Stimulated activated CD4-positive, alpha-beta T cell treated with anti-CD3 and anti-CD28 coated beads, Interleukin-1b, Interleukin-23, amount 100 ng/mL, for 1 hour (primary cell): ENCODE measurements at places on chromosomes 12 and 14.

DNA sequence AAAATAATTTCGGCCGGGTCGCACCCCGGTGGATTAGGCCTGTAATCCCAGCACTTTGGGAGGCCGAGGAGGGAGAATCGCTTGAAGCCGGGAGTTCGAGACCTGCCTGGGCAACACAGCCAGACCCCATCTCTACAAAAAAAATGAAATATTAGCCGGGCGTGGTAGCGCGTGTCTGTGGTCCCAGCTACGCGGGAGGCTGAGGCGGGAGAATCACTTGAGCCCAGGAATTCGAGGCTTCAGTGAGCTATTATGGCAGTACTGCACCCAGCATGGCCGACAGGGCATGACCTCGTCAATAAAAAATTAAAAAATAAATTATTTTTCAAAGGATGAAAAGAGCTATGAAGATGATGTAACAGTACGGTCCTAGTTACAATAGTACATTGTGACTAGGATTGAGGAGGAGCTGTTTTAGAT, 523 bp downstream of the GTF2H3 start:
- DNase-seq = no peak

DNA sequence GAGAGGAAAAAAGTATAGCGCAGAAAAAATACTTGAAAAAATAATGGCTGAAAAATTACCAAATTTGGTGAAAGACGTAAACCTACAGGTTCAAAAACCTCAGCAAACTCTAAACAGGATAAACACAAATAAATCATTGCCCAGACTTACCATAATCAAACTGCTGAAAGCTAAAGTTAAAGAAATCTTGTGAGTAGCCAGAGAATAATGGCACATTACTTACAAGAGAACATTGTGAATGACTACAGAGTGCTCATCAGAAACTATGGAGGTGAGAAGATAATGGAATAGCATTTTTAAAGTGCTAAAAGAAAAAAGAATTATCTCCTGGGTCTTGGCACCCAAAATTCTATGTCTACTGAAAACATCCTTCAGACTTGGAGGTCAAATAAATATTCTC, 36.0 kb downstream of the ATF1 start:
- DNase-seq = no peak

GRCh38 chr14:79514700-79515099, 696.6 kb downstream of the DIO2 start:
- DNase-seq = no peak

DNA sequence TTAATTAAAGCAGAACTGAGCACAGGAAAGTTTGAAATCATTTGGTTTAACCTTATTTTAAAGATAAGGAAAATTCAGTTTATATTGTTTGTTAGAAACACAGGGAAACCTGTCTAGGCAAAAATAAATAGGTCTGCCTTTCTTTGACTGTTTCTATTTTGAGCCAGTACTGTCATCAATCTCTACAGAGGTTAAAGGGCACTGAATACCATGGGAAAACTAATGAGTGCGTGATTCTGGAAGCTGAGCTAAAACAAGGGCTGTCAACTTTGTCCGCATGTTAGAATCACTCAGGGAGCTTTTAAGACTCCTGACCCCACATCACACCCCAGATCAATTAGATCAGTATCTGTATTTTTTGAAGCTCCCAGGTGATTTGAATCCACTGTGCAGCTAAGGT, 38.8 kb downstream of the NOPCHAP1 start:
- no peak for DNase-seq

DNA sequence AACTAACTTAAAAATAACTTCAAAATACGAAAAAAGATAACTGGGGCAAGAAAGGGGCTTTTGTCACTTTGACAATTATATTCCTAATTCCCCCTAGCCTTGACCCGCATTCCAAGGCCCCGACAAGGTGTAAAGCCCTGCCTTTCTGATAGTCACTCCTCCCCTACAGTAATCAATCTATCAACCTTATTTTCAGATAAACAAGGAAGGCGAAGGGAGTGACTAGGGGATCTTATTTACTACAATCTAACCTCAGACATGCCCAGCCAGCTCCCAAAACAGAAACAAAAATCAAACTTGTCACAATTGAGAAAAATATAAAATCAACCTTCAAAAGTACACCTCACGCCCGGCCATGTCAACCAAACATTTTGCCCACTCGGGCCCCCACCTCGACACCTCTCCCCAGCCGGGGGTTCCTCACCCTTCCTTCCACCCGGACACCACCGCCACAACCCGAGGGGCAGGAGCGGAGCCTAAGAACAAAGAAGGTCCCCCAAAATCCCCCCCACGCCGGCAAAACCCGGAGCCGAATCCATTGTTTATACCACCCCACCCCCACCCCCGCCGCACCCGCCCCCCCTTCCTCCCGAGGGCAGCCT, 562 bp downstream of the ZFYVE1 start:
- DNase-seq = no peak

GRCh38 chr14:102047808-102048540, 38.9 kb downstream of the HSP90AA1 start:
- no peak for DNase-seq

DNA sequence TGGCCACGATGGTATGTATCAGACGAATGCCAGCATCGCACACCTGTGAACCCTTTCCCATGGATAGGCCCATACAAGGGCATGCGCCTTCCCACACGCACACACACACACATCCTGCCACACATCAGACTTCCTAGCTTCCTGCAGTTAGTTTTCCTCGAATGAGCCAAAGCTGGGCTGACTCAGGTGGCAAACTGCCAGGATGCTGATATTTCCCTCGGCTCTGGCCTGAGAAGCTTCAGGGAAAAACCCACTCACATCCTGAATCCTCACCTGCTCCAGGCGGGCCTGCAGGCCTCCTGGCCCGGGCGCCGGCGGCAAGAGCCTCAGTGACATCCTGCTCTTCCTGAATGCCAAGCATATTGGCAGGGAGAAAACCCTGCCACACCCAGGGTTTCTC, 22.4 kb downstream of the CALM1 start:
- no peak for DNase-seq

DNA sequence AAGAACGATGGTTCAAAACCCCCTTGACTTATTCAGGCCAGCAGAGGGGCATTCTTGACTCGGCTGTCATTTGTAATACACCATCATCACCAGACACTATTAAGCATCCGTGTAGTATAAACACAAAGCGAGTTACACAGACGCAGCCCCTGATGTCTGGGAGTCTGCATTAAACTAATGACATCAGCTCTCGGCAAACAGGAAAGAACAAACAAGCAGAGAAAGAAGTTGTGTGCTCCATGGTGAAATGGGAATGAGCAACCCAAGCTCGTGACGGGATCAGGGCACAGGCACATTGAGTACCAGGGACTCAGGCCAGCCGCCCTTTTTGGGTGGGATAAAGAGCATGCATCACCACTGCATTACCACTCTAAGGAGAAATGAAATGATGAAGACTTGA, 460.1 kb downstream of the MED13L start:
- no peak for DNase-seq

GRCh38 chr12:4780641-4781611, 60.7 kb downstream of the GALNT8 start:
- no peak for DNase-seq

GRCh38 chr14:76880449-76880848, 54.2 kb downstream of the LRRC74A start:
- DNase-seq = no peak

- no peak for DNase-seq
Measured at GRCh38 chr14:103313704-103314103, 20.3 kb upstream of the EIF5 start.

GRCh38 chr14:92704036-92704804, 44.2 kb downstream of the LGMN start:
- no peak for DNase-seq

GRCh38 chr12:101551362-101552114, 43.2 kb upstream of the MYBPC1 start:
- no peak for DNase-seq

- no peak for DNase-seq
Measured at GRCh38 chr12:59185295-59185694, 265.0 kb upstream of the LRIG3 start.

GRCh38 chr12:11827091-11828061, 177.9 kb downstream of the ETV6 start:
- DNase-seq = no peak

DNA sequence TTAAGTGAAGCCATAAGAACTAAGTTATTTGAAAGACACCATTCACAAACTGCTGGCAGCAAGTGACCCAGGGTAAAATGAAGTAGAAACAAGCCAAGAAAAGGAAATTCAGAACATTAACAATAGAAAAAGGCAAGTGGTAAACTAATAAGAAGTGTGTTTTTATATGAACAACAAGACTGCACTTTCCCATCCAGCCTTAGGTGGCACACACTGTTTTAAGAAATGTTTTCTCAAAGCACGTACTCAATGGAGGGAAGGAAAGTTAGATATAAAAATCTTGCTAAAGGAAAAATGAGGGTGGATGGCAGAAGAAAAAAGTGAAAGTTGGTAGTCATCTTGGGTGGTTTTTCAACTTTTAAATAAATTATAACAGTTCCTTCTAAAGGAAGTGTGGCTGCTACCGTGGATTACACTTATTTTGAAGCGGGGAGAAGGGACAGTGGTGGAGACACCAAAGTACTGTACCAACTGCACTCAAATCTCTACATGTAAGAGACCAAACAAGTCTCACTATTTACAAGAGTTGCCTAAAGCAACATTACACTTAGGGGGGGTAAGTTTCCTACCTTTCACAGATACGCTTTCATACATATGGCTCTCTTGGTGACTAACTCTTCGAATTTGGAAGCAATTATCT, 58.8 kb downstream of the SEL1L start:
- no peak for DNase-seq

DNA sequence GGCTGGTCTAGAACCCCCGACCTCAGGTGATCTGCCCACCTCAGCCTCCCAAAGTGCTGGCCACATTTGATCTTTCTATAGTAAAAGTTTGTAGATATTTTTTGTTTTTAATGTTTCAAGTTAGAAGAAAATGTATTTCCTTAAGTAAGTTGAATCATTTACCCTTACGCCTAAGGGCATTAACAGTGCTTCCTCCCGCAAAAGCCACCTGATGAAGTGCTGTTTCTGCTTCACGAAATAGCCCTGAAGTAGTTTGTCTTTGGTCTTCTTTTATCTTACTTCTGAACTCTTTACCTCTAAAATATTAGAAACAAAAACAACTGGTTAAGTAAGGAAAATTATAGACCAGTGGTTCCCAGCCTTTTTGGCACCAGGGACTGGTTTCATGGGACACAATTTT, 22.7 kb downstream of the PAWR start:
- no peak for DNase-seq

GRCh38 chr14:53055003-53055402, 98.1 kb downstream of the DDHD1 start:
- DNase-seq = no peak

- DNase-seq = no peak
Measured at GRCh38 chr12:92486443-92487137, 216.2 kb upstream of the PLEKHG7 start.

DNA sequence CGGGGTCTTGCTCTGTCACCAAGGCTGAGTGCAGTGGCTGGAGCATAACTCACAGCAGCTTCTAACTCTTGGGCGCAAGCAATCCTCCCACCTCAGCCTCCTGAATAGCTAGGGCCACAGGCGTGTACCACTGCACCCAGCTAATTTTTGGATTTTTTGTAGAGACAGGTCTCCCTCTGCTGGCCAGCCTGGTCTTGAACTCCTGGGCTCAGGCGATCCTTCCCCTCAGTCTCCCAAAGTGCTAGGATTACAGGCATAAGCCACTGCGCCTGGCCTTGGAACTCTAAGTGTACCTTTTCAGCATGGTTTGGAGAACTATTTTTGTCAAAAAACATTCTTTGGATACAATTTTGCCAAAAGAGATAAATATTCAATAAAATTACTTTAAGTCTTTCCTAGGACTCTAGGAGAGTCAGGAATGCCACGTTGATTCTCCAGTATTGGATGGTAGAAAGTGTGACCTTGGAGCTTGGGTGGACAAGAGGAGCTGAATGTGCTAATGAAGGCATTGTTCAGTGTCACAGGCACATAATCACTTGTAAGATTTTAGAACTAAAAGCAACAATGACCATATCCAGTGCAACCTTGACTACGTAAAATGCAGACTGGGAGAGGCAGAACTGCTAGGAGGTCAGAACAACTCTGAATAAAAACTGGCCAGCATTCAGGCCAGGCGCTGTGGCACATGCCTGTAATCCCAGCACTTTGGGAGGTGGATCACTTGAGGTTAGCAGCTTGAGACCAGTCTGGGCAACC, 2.8 kb downstream of the SRSF9 start:
- DNase-seq = no peak

DNA sequence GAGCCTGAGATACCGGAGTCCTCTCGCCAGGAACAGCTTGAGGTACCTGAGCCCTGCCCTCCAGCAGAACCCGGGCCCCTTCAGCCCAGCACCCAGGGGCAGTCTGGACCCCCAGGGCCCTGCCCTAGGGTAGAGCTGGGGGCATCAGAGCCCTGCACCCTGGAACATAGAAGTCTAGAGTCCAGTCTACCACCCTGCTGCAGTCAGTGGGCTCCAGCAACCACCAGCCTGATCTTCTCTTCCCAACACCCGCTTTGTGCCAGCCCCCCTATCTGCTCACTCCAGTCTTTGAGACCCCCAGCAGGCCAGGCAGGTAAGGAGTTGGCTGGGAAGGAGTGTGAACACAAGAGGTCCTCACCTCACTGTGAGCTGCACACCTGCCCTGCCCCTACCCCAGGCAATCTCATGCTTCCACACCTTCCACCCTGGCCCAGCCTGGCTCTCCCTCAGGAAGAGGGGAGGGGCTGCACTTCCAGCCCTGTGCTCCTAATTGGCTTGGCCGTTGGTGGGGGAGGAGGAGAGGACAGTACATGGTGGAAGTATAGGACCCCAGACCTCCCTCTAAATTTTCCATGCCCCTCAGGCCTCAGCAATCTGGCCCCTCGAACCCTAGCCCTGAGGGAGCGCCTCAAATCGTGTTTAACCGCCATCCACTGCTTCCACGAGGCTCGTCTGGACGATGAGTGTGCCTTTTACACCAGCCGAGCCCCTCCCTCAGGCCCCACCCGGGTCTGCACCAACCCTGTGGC, 6.2 kb downstream of the C1QL4 start:
- no peak for DNase-seq

DNA sequence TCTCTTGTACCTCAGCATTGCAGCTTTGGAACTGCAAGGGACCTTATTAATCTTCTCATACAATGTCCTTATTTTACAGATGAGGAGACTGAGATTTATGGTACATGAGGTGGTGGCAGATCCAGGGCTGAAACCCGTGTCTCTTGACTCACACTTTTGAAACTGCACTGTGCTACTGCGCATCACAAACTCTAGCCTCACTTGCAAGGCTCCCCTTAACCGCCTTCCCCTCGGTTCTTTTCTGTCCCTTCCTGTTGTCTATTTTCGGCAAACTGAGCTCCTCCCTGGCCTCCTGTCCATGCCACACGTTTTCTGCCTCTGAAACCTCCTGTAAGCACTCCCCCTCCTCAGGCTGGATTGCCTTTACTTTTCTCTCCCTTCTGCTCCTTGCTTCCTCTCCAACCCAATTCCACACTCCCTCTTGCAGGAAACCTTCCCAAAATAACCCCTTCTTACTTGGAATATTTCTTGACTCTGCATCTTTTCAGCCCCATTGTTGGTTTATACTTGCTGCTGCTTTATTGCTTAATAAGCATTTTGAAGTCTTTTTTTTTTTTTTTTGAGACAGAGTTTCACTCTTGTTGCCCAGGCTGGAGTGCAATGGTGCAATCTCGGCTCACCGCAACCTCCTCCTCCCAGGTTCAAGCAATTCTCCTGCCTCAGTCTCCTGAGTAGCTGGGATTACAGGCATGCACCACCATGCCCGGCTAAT, 72.4 kb upstream of the CISTR start:
- no peak for DNase-seq
